ENCODE measurements at places on chromosomes 5 and 9.
A peak's percentile ranks its signal among the peaks of the same experiment; 100 is the strongest.

DNA sequence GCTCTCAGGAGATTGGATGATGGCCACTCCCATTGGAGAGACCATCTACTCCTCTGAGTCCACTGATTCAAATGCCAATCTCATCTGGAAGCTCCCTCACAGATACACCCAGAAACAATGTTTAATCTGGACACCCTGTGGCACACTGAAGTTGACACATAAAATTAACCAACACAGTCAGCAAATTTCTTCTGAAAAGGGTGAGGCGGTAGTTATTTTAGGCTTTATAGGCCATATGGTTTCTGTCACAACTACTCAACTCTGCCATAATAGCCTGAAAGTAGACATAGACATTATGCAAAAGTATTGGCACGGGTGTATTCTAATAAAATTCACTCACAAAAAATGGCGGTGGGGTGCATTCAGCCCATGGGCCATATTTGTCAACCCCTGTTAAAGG is 244.5 kb upstream of the VLDLR start:
- no peak for DNase-seq

DNA sequence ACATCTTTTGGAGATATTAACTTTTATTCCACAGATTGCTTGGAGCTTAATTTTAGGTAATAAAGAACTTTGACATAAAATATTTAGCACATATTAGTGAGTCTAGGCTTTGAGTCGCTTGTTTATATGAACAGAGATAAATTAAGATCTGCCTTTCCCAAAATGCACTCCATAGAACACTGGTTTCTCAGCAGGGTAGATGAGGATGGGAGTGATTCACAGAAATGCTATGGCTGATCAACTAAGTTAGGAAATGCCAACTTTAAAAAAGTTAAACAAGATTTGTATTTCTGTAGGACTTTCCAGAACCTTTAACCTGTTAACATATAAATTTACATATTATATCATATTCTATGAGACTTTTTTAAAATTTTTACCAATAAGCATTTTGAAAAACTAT is 65.2 kb downstream of the STARD4 start:
- no peak for DNase-seq

DNA sequence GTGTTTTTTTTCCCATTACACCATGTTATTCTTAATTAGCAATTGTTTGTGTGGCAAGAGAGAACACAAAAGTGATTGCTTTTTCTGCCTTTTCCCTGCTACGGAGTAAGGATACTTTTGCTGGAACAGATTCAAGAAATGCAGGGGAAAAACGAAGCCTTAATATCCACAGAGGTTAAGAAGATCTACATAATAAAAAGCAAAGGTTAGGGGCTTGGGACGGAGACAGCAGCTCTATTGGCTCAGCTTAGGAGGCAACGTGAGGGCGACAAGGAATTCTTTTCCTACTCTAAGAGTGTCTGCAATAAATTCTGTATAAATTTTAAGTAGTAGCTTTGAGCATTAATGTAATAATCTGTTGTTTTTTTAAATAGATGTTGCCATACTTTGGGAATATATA is 693.3 kb downstream of the DTWD2 start:
- DNase-seq, result no peak

GRCh38 chr9:20591223-20591622 is 31.1 kb downstream of the MLLT3 start:
- DNase-seq, result no peak

DNA sequence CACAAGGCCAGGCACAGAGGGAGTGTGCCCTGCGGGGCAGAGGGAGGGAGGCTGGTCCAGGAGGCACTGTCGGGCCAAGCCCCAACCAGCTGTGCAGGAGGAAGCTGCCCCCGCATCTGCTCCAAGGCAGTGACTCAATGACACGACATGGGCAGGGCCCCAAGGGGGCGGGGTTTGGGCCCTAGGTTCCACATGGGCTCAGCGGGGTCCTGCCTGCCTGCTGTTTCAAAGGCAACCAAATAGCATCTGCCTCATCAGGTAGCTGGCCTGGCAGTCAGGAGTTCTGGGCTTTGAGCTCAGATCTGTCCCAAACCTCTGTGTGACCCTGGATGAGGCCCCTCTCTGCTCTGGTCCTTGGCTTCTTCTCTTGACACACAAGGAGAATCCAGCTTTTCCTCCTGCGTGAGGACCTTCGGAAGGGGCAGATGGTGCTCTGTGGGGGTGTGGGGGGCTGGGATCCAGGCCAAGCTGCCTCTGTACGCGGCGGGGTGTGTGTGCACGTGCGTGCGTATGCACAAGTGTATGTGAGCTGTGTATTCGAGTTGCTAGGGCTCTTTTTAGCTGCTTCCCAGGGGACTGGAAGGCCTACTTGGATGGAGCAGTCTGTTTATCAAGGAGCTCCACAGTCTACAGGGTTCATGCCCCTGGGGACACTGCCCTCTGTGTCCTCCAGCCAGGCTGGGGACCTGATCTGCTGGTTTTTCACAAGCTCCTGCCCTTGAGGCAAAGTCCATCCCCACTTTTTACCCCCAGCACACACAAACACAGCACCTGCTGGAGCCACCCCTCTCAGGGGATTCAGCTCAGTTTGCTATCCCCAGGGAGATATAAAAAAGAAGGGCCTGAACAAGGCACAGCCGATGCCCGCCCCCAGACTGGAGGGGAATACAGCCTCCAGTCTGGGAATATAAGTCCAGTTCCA is 138.9 kb downstream of the RGS3 start:
- peak; percentile 54 for DNase-seq

DNA sequence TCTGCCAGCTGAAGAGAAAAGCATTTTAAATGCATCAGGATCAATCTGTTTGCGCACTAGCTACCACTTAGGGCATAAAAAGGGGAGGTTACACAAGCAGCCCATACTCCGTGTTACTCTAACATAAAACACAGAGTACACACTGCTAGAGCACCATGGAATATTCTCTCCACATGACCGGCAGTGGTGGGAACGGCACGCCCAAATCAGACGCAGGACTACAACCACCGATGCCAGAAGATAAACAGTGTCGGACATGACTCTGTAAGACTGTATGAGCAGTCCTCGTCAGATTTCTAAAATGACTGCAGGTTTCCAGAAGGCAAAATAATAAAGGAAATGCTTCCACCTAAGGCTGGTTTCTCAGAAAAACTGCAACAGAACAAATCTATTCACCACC is 40.0 kb downstream of the CDK5RAP2 start:
- no peak for DNase-seq
